ENCODE measurements at places on chromosomes 2 and 18. TPM values are rescaled to one million over a fixed set of nuclear protein-coding genes. Genes with fewer than 3 reads are reported as not detected.

GRCh38 chr2:126241411-126241810, 414.5 kb upstream of the GYPC start:
- H3K27ac ChIP-seq, result no peak overlapping the region
- H3K4me1 ChIP-seq, result no peaks in the 10 kb centered on the region
- no peak overlapping the region for H3K4me3 ChIP-seq
- no peaks in the 10 kb centered on the region for H3K36me3 ChIP-seq

The HES6 gene
- 152 TPM for total RNA-seq

The PRKAG3 gene
- not detected for total RNA-seq

GRCh38 chr2:3535794-3536681, 16.7 kb upstream of the ADI1 start:
- DNase-seq, result no peak
- peak overlapping the region; percentile 31 for H3K4me3 ChIP-seq
- H3K36me3 ChIP-seq, result no peaks in the 10 kb centered on the region
- peaks cover 12% of the 10 kb centered on the region for H3K4me1 ChIP-seq
- H3K27ac ChIP-seq, result peak overlapping the region; percentile 38

- H3K4me1 ChIP-seq, result peaks cover 3% of the 10 kb centered on the region
- no peak for DNase-seq
- H3K4me3 ChIP-seq, result no peak overlapping the region
- no peaks in the 10 kb centered on the region for H3K36me3 ChIP-seq
- H3K27ac ChIP-seq, result no peak overlapping the region
These were observed 856.1 kb upstream of the ID2 start for GRCh38 chr2:7825591-7826312.

- H3K27ac ChIP-seq, result no peak overlapping the region
- DNase-seq, result no peak
- H3K27me3 ChIP-seq, result no peaks in the 10 kb centered on the region
- H3K4me3 ChIP-seq, result no peak overlapping the region
- no peaks in the 10 kb centered on the region for H3K4me1 ChIP-seq
These were observed 86.6 kb upstream of the FAM237A start for GRCh38 chr2:206555721-206556120.

DNA sequence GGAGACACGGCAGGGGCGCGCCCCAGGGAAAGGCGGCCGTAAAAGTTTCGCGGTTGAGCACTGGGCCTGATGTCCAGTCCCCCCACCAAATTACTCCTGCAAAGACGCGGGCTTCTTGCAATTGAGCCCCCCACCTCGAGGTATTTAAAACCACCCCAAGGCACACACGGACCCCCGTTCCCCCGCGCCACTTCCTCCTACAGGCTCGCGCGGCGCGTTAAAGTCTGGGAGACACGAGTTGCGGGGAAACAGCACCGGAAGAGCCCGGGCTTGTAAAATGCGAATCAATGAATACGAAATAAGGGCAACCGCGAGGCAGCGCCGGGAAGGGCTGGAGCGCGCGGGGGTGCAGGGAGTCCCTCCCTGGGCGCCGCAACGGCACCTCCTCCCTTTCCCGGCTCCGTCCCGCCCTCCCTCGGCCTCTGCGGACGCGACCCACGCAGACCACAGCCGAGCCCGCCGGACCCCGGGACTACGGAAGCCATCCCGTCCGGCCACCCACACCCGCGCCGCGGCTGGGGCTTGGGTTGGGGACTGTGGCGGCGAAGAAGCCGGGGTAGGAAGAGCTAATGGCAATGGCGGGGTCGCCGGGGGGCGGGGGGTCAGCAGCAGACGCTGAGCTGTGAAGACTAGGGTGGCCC, 918 bp upstream of the NETO1 start:
- peak overlapping the region; percentile 90 for H3K4me3 ChIP-seq
- no peak overlapping the region for H3K27ac ChIP-seq
- peaks cover 3% of the 10 kb centered on the region for H3K36me3 ChIP-seq
- DNase-seq, result peak; percentile 25
- H3K27me3 ChIP-seq, result peaks cover 64% of the 10 kb centered on the region

- peaks cover 5% of the 10 kb centered on the region for H3K36me3 ChIP-seq
- H3K27ac ChIP-seq, result no peak overlapping the region
- H3K27me3 ChIP-seq, result no peaks in the 10 kb centered on the region
- H3K4me1 ChIP-seq, result peaks cover 8% of the 10 kb centered on the region
- H3K4me3 ChIP-seq, result no peak overlapping the region
These were observed 251.8 kb downstream of the AGAP1 start for GRCh38 chr2:235745597-235745996.

The PARD3B gene
- 15.9 TPM for total RNA-seq

GRCh38 chr18:8121942-8122480, 487.2 kb upstream of the RAB12 start:
- no peaks in the 10 kb centered on the region for H3K36me3 ChIP-seq
- no peak overlapping the region for H3K27ac ChIP-seq
- no peak overlapping the region for H3K4me3 ChIP-seq
- peaks cover 8% of the 10 kb centered on the region for H3K4me1 ChIP-seq
- no peak for DNase-seq
- H3K27me3 ChIP-seq, result no peaks in the 10 kb centered on the region

The SOCS6 gene
- 26.8 TPM for total RNA-seq

DNA sequence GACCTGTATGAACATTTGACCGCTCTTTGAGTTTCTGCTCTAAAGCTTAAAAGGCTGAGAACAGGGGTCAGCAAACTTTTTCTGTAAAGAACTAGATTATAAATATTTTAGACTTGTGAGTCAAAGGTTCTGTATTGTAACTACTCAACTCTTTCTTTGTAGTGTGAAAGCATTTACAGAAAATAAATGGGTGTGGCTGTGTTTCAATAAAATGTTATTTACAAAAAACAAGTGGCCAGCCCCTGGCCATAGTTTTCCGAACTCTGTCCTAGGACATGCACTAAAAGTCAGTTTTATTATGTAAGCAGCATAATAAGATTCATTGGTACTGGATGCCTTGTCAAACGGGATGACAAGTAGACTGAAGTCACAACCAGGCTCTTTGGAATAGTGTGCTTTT, 434.9 kb downstream of the ZEB2 start:
- no peak for DNase-seq
- H3K27ac ChIP-seq, result no peak overlapping the region
- H3K4me3 ChIP-seq, result no peak overlapping the region
- H3K36me3 ChIP-seq, result peaks cover 2% of the 10 kb centered on the region
- H3K4me1 ChIP-seq, result peaks cover 2% of the 10 kb centered on the region
- H3K27me3 ChIP-seq, result no peaks in the 10 kb centered on the region

- peaks cover 8% of the 10 kb centered on the region for H3K4me1 ChIP-seq
- no peak for DNase-seq
- H3K4me3 ChIP-seq, result no peak overlapping the region
- no peaks in the 10 kb centered on the region for H3K27me3 ChIP-seq
- H3K27ac ChIP-seq, result no peak overlapping the region
These were observed 580.1 kb downstream of the EPHA4 start for GRCh38 chr2:220991972-220992371.

- no peaks in the 10 kb centered on the region for H3K36me3 ChIP-seq
- DNase-seq, result no peak
- H3K4me3 ChIP-seq, result no peak overlapping the region
- peak overlapping the region; percentile 50 for H3K27ac ChIP-seq
These were observed 100.4 kb upstream of the CD302 start for GRCh38 chr2:159898441-159898840.

DNA sequence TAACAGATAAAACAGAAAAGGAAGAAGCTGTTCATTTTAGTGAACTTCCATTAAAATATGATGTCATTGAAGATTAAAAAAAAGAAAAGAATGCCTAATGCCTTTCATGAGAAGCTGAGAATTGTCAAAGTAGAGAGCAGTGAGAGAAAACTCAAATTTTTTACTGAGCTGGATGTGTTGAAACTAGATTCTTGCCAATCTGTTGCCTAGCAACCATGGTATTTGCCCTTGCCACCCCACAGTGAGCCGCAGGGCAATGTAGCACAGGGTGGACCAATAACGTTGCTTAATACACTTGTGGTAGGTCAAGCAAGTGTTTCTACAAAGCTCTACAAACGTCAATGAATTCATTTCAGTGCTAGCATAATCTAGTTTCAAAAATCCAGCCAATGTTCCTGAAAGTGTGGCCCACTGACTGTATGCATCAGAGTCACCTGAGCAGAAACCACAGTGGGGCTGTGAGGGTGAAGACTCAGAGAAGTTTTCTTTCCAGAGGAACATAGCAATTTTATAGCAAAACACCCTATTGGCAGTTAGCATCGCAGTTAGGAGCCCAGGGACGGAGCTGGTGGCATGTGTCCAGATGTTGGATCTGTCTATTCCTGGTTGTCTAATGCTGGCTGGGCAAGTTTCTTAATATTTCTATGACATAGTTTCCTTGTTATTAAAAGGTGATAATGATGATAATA, 132.2 kb downstream of the DOCK10 start:
- peak overlapping the region; percentile 93 for H3K27ac ChIP-seq
- no peaks in the 10 kb centered on the region for H3K27me3 ChIP-seq
- DNase-seq, result no peak
- H3K4me1 ChIP-seq, result peaks cover 38% of the 10 kb centered on the region

- H3K4me3 ChIP-seq, result no peak overlapping the region
- H3K36me3 ChIP-seq, result no peaks in the 10 kb centered on the region
- peaks cover 14% of the 10 kb centered on the region for H3K27me3 ChIP-seq
- no peak for DNase-seq
- no peaks in the 10 kb centered on the region for H3K4me1 ChIP-seq
- no peak overlapping the region for H3K27ac ChIP-seq
These were observed 957.8 kb downstream of the SLC4A3 start for GRCh38 chr2:220585241-220585640.

The ZNF892 gene
- total RNA-seq, result 20.2 TPM

DNA sequence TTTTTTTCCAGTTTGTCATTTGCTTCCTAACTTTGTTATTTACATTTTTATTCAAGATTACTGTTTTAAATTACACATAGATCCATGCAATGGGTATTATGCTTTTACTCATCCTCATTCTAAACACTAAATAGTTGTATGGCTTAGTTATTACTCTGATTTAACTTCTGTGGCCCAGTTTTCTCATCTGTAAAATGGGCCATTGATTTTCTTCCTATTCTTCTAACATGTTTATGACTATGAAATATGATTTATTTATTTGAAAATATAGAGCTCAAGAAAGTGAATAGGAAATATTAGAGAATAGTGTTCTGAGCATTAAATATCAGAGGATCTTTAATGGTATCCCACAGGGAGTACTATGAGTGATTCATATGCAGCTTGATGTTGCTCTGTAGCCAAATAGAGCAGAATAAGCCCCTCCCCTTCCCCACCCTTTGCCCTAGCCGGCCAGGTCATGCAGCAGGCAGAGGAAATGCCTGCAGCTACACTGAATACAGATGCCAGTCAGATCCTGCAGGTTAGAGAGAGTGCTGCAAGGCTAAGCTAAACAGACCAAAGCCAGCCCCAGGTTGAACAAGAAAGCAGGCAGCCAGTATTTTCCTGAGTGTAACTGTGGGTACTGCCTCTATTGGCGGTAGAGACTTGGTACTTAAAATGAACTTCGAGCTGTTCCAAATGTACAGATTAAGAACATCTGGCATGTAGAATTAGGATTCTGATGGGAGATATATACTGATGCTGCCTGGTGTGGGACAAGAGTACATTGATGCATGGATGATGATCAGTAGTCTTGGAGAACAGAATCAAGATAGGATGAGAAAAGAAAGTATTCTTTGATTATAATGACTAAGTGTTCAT, 11.7 kb upstream of the ACYP2 start:
- no peak overlapping the region for H3K27ac ChIP-seq
- DNase-seq, result no peak
- H3K27me3 ChIP-seq, result no peaks in the 10 kb centered on the region
- no peaks in the 10 kb centered on the region for H3K36me3 ChIP-seq
- H3K4me1 ChIP-seq, result peaks cover 19% of the 10 kb centered on the region

- no peak overlapping the region for H3K27ac ChIP-seq
- no peak overlapping the region for H3K4me3 ChIP-seq
- no peaks in the 10 kb centered on the region for H3K4me1 ChIP-seq
These were observed 560.6 kb downstream of the CPS1 start for GRCh38 chr2:211117026-211117425.

GRCh38 chr2:136025057-136025973, 39.9 kb upstream of the DARS1 start:
- H3K27me3 ChIP-seq, result no peaks in the 10 kb centered on the region
- peak overlapping the region; percentile 99 for H3K27ac ChIP-seq
- DNase-seq, result peak; percentile 86

DNA sequence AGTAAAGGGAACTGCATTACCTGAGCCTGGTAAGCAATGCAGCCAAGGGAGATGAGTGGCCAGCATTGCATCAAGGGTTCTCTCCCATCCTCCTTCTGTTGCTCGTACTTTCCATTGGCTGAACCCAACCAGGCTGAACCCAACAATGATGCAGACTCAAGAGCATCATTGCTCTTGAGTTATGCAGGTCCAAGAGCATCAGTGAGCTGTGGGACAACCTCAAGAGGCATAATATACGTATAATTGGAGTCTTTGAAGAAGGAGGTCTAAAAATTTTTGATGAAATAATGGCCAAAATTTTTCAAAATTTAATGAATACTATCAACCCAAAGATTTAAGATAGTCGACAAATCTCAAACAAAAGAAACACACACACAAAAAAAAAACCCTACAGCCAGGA, 213.0 kb downstream of the RNF152 start:
- H3K4me1 ChIP-seq, result no peaks in the 10 kb centered on the region
- H3K27me3 ChIP-seq, result no peaks in the 10 kb centered on the region
- no peak overlapping the region for H3K4me3 ChIP-seq
- H3K36me3 ChIP-seq, result peaks cover 11% of the 10 kb centered on the region

- peaks cover 17% of the 10 kb centered on the region for H3K36me3 ChIP-seq
- no peak for DNase-seq
- no peaks in the 10 kb centered on the region for H3K27me3 ChIP-seq
These were observed 26.2 kb downstream of the CFAP53 start for GRCh38 chr18:50240080-50240563.

GRCh38 chr2:35822716-35823115, 532.9 kb upstream of the CRIM1 start:
- no peaks in the 10 kb centered on the region for H3K36me3 ChIP-seq
- peak overlapping the region; percentile 23 for H3K27ac ChIP-seq
- DNase-seq, result no peak

DNA sequence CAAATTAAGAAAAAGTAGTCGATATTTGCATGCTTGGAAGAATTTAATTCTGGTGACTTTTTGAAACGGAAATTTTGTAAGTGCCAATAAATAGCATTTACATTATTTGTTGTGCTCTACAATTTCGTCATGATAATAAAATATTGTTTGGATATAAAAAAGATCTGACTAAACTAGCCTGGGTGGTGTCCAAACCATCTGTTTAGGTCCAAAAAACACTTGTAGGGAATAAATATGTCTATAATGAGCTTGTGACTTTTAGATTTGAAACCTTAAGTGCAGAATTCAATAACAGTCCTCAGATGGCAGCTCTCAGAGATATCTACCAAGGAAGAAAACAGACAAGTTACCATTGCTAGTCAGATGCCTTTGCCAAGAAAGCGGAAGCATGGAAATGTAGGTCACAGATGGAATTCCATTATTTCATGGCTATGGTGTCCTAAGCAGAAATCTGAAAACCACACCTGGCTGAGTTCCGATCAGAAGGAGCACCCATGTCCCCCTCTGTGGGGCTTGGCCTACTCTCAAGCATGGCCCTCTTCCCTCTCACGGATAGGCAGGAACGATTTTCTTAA, 731.1 kb downstream of the RNF144A start:
- DNase-seq, result no peak
- H3K4me1 ChIP-seq, result peaks cover 14% of the 10 kb centered on the region
- no peak overlapping the region for H3K27ac ChIP-seq
- H3K36me3 ChIP-seq, result peaks cover 12% of the 10 kb centered on the region

The GPAT2 gene
- total RNA-seq, result not detected

The RPS27A gene
- total RNA-seq, result 948 TPM

GRCh38 chr2:221501210-221501882, 70.8 kb downstream of the EPHA4 start:
- peaks cover 9% of the 10 kb centered on the region for H3K36me3 ChIP-seq
- no peak overlapping the region for H3K4me3 ChIP-seq
- DNase-seq, result no peak
- H3K27ac ChIP-seq, result no peak overlapping the region

The TXNDC2 gene
- total RNA-seq, result not detected

GRCh38 chr2:37676274-37676673, 4.8 kb upstream of the CDC42EP3 start:
- peaks cover 10% of the 10 kb centered on the region for H3K4me1 ChIP-seq
- no peaks in the 10 kb centered on the region for H3K27me3 ChIP-seq
- no peak overlapping the region for H3K4me3 ChIP-seq
- H3K27ac ChIP-seq, result no peak overlapping the region
- no peak for DNase-seq
